ENCODE measurements at places on chromosomes 7 and 10.

DNA sequence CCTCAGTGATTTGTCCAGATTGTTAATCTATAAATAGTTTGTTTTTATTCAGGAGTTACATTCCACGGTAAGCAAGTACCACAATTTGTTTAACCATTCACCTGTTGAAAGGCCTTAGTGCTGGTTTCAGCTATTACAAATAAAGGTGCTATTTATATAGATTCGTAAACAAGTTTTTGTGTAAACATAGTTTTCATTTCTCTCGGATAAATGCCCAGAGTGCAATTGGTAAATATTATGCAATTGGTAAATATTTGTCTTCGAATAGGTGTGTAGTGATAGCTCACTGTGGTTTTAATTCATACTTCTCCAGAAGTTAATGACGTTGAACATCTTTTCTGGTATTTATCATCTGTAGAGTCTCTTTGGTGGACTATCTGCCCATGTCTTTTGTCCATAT, 76.4 kb upstream of the RSU1 start:
- DNase-seq, result no peak

- DNase-seq, result no peak
These were observed 990.3 kb downstream of the KCNMA1 start for GRCh38 chr10:76647301-76647700.

GRCh38 chr10:52056291-52056690, 257.8 kb upstream of the DKK1 start:
- no peak for DNase-seq

DNA sequence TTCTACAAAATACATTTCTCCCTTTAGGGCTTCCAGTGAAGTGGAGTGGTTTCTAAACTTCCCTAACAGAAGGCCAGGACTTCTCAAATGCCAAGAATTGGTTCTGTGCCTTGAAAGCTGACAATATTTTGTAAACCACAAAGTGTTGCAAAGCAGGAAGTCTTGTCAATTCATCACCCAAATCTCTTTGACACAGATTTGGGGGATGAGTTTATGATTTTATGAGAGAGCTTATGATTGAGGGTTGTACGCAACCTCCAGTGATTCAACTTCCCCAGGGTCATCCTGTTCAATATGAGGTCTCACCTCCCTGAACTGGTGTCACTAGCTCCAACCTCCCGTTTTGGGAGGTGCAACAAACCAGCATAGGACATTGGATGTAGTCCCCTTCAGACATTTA, 83.7 kb downstream of the PRLHR start:
- DNase-seq, result no peak

DNA sequence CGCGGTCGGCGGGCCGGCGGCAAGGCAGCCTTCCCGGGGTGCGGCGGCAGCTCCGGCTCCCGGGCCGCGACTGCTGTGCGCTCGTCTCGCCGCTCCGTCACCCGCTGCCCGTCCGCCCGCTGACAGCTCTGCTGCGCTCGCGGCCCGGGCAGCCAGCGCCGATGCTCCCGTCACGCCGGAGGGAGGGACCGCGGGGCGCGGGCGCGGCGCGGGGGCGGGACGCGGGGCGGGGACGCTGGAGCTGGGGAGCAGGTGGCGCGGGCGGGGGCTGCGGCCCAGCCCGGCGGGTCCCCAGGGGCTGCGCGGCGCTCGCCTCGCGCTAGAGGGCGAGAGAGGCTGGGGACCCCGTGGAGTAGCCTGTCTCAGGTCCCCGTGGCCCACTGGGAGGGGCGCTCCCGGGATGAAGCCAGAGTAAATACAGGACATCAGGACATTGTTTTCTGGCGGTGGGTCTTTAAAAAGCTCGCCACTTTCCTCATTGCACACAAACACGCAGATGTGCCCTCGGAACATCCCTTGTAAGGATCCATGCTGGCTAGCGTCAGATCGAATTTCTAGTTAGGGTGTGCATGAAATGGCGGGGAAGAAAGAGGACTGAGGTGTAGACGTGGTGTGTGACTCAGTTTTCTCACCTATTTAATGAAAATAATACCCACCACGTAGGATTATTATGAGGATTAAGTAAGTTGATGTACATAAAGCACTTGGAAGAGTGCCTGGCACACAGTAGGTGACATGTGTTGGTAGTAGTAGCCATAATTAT, at the start of gene ELAPOR2:
TSS of gene ELAPOR2 (minus strand) at position 130 of the 763 bp plus-strand sequence. CDS start 141 bp downstream, outside the sequence.
- DNase-seq, result peak; percentile 84

- DNase-seq, result no peak
These were observed 23.1 kb downstream of the AGAP3 start for GRCh38 chr7:151109094-151110048.

GRCh38 chr7:74173491-74173865, 678 bp upstream of the EIF4H start:
- no peak for DNase-seq

GRCh38 chr7:34222316-34222715, 317.0 kb downstream of the BMPER start:
- no peak for DNase-seq

- DNase-seq, result no peak
These were observed 162.3 kb downstream of the BAMBI start for GRCh38 chr10:28839600-28840007.

DNA sequence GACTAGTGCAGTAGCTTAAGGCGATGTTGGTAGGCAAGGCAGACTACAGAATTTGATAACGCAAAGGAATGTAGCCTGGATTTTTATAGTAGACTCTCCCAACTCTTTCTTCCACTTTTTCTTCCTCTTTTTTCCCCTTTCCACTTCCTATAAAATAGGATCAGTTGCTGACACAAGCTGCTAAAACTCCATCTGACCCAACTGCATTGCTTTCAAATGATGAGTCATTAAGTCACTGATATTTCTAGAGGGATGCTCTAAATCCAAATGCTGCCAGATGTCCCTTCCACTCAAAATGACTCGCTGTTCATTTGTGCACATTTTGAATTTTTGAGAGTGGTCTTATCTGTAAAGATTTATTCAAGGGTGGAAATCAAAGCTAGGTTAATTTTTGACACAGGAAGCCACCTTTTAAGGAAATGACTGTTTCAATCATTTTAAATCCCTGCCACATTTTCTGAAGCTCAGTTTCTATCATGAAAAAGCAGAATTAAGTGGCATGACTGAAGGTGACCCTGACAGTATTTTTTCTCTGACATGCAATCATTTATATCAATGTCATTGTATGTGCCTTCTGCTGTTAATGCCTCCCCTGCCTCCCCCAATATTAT, 25.8 kb upstream of the SFMBT2 start:
- no peak for DNase-seq

DNA sequence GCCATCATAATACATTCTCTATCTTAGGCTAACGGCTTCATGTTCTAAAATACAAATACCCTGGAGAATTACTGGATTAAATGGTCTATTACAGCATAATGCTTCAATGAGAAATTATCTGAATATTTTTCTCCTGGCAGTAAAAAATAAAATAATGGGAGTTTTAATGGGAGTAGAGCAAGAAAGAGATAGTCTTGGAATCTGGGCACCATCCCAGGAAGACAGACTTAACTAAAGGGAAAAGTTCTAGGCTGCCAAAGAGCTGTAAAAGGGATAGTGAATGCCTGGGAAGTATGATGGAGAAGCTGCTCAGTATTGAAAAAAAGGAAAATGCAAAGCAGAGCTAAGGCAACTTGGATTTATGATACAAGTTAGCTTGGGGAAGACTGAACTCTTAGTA, 12.1 kb upstream of the SYPL1 start:
- DNase-seq, result no peak

DNA sequence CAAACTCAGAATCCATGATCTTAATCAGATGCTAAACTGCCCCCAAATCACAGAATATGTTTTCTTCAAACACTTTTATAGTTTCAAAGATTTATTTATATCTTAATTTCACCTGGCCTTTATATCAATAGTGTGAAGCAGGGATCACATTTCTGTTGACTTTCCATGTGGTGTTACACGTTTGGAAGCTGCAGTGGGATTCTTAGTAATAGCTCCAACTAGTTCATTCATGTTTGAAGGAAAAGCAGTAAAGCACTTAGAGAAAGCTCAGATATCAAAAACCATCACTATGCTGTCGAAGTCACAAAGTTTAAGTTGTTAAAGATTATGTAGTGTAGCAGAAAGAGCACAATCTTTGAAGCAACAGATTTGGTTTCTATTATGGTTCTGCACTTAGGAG, 16.8 kb downstream of the ENO4 start:
- DNase-seq, result no peak

GRCh38 chr10:76643511-76643911, 994.1 kb downstream of the KCNMA1 start:
- no peak for DNase-seq

- no peak for DNase-seq
These were observed 146.1 kb downstream of the VPS50 start for GRCh38 chr7:93378131-93378760.

- DNase-seq, result no peak
These were observed 3.5 kb upstream of the ADIRF start for GRCh38 chr10:86964847-86965190.

- no peak for DNase-seq
These were observed 354.3 kb downstream of the KCNMA1 start for GRCh38 chr10:77283326-77283725.

GRCh38 chr7:22962775-22963350, 51.1 kb downstream of the HYCC1 start:
- DNase-seq, result no peak

GRCh38 chr10:54559498-54559897, 241.5 kb downstream of the PCDH15 start:
- no peak for DNase-seq

DNA sequence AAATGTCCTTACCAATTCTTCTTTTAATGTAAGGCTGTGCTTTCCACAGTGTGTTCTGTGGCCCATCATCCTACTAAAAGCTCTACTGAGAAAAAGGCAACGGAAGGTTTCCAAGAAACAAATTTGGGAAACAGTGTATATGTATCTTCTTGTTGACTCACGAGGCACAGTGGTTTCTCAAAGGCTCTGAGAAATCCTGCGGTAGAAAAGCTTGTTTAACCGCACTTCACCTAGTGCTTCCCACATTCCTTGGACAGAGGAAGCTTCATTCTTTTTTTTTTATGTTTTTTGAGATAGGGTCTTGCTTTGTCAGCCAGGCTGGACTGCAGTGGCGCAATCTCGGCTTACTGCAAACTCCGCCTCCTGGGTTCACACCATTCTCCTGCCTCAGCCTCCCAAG, 84.5 kb downstream of the TACC2 start:
- DNase-seq, result no peak

GRCh38 chr7:73354821-73355220, 26.9 kb downstream of the FKBP6 start:
- DNase-seq, result no peak

DNA sequence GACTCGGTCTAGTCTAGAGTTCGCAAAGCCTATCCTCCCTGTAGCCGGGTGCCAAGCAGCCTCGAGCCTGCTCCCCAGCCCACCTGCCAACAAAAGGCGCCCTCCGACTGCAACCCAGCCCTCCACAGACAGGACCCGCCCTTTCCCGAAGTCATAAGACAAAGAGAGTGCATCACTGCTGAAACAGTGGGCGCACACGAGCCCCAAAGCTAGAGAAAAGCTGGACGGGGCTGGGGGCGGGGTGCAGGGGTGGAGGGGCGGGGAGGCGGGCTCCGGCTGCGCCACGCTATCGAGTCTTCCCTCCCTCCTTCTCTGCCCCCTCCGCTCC, 622 bp upstream of the COL1A2 start:
- DNase-seq, result no peak

DNA sequence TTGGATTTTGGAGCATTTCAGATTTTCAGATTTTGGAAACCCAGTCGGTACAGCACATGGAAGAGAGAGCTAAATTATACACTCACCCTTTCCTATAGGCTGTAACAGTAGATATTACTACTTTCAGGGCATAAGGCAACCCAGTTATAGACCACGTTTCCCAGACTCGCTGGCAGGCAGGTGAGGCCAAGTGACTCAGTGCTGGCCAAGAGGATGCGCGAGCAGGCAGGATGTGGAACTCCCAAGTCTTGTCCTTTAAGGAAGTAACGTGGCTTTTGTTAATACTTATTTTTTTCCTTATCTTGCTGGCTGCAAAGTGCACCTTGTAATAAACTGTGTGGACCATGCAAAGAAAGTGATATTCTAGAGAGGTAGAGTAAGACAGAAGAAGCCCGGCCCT, 1160.1 kb downstream of the GATA3 start:
- DNase-seq, result no peak

- DNase-seq, result no peak
These were observed 21.1 kb downstream of the ZNF775 start for GRCh38 chr7:150400008-150400787.

- DNase-seq, result no peak
These were observed 22.4 kb downstream of the ZFAND2A start for GRCh38 chr7:1137517-1138167.

DNA sequence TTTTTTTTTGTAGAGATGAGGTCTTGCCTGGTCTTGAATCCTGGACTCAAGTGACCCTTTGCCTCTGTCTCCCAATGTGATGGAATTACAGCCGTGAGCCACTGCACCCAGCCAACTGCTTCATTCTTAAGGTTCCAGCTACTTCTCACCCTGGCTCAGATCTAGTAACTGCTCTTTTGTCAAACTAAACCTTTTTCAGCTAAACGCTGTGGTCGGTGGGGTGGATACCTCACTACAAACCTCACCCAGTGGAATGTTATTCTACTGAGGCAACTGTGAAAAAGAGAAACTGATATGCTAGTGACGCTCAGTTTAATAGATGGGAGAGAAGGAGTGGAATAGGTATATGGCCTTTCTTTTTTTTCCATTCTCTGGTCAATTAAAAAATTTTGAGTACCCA, 1.7 kb upstream of the MRLN start:
- DNase-seq, result no peak

DNA sequence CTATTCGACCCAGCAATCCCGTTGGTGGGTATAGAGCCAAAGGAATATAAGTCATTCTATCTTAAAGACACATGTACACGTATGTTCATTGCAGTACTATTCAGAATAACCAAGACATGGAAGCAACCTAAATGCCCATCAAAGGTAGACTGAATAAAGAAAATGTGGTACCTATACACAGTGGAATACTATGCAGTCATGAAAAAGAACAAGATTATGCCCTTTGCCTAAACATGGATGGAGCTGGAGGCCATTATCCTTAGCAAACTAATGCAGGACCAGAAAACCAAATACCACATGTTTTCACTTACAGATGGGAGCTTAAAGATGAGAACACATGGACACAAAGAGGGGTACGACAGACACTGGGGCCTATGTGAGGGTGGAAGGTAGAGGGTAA, 845.3 kb downstream of the TYW1 start:
- no peak for DNase-seq

- DNase-seq, result peak; percentile 77
These were observed 6.9 kb upstream of the ORAI2 start for GRCh38 chr7:102426268-102427018.

DNA sequence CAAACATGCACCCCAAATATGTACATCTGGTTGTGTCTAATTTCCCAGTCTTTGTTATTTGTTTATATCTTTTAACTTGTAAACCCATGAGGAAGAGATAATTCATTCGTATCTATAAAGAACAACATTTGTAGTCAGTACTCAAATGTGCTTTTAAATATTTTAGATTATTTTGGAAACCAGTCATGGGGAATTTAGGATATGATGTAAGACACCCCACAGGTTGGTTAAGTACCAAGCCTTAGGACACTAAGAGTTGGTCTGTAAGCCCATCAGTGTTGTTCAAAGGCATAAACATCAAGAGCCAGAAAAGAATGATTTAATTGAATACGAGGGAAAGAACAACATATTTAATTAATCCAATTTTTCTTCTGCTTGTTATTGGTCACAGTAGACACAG, 421.1 kb upstream of the SEMA3C start:
- DNase-seq, result no peak

- no peak for DNase-seq
These were observed 271.7 kb downstream of the ZMYND11 start for GRCh38 chr10:406976-407375.

GRCh38 chr10:104123397-104123796, 1.4 kb downstream of the SFR1 start:
- no peak for DNase-seq
